ENCODE measurements at places on chromosomes 2 and 18. TPM values are rescaled to one million over a fixed set of nuclear protein-coding genes. Genes with fewer than 3 reads are reported as not detected.

TMEM200C gene
- 3.0 TPM for total RNA-seq

DLX2 gene
- 6.9 TPM for total RNA-seq

NCKAP5 gene
- 7.7 TPM for total RNA-seq

FAM110C gene
- total RNA-seq = 2.6 TPM

CTAGE1 gene
- not detected for total RNA-seq

SCN3A gene
- 8.2 TPM for total RNA-seq

CD226 gene
- 0.92 TPM for total RNA-seq

GRCh38 chr18:50460716-50461115, 85.9 kb downstream of the SKA1 start:
- DNase-seq = no peak

DNA sequence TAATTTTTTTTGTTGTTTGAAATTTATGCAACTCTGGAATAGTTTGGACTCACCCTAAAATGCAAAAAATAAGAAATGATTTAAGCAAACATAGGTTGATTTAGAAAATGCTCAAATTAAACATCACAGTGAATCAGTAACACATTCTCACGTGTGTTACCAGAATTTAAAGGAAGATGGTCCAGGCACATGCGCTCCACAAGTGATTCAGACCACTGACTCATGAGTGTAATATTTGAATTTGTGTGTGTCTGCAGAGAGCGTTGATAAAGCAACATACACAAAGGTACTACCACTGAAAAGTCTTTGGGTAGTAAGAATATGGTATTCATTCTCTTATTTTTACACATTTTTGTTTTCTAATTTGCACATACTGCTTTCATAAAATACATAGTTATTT, 7.9 kb downstream of the SS18 start:
- DNase-seq = no peak

- DNase-seq = no peak
Measured at GRCh38 chr18:79794846-79795245, 2.9 kb upstream of the KCNG2 start.

- DNase-seq = no peak
Measured at GRCh38 chr2:207833251-207833751, 63.6 kb upstream of the FZD5 start.

DNA sequence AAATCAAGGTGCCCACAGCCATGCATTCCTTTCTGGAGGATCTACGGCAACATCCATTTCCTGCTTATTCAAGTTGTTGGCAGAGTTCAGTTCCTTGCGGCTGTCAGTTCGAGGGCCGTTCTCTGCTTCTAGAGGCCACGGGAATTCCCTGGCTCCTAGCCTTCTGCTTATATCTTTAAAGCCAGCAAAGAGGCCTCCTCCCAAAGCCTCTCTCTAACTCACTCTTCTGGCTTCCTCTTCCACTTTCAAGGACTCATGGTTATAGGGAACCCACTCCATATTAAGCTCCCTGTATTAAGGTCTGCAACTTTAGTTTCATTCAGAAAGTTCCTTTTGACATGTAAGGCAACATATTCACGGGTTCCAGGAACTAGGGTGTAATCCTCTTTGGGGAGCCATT, 150.1 kb upstream of the RMP24 start:
- no peak for DNase-seq

DNA sequence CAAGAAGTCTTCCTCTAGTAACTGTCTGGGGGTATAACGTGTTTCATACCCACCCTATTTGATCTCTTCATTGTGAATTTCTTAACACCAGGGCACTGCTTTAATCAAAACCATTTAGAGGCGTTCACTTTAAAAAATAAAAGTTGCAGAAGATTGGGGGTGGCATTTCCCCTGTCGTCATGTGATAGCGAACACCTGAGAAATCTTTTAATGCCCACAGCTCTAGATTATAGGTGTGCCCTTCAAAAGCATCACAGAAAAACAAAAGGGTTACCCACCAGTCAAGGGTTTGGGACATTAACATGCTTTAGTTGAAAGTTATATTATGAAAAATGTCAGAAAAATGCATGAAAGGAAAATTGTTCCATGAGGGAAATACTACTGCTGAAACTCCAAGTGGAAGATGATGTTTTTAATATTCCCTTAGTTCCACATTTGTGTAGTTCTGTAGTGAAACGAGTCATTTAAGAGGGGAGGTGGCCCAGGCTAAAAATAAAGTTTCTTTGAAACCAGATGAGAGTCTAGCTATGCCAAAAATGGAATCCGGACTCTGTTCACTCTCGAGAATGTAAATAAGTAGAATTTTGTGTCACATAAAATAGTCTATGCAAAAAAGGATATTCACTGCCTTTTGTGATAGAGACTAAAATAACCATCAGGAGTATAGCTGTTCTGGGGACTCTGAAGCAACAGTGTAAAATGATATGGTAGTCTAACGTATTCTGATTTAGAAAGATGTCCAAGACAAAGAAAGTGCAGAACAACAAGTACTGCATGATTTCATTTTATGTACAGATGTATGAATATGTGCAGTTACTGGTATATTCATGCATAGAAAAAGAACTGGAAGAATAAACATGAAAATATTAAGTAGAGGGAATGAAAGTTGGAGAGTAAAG, 95.3 kb downstream of the TMEM247 start:
- no peak for DNase-seq

- DNase-seq = no peak
Measured at GRCh38 chr2:121897335-121897970, 142.0 kb downstream of the TSN start.

- no peak for DNase-seq
Measured at GRCh38 chr2:64604155-64604554, 49.6 kb downstream of the SERTAD2 start.

GRCh38 chr2:145909766-145910165, 1389.8 kb upstream of the ZEB2 start:
- no peak for DNase-seq

- DNase-seq = no peak
Measured at GRCh38 chr2:233285921-233286320, 21.7 kb upstream of the SAG start.

- no peak for DNase-seq
Measured at GRCh38 chr2:27890924-27891672, 569 bp downstream of the BABAM2 start.

DNA sequence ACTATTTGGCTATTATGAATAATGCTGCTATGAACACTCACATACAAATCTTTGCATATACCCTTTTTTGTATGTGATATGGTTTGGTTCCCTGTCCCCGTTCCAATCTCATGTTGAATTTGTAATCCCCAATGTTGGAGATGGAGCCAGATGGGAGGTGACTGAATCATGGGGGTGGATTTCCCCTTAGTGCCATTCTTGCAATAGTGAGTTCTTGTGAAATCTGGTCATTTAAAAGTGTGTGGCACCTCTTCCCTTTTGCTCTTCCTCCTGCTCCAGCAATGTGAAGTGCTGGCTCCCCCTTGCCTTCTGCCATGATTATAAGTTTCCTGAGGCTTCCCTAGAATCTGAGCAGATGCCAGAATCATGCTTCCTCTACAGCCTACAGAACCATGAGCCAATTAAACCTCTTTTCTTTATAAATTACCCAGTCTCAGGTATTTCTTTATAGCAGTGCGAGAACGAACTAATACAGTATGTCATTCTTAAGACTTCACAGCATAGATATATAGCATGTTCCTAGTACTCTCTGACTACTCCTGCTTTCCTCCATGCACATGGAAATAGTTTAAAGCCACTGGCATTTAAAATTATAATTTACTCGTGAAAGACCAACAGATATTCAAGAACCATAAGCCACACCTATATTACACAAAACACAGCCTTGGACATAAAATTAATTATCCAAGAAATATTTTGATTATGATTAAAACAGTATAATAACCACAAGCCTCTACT, 75.2 kb downstream of the COBLL1 start:
- DNase-seq = no peak

DNA sequence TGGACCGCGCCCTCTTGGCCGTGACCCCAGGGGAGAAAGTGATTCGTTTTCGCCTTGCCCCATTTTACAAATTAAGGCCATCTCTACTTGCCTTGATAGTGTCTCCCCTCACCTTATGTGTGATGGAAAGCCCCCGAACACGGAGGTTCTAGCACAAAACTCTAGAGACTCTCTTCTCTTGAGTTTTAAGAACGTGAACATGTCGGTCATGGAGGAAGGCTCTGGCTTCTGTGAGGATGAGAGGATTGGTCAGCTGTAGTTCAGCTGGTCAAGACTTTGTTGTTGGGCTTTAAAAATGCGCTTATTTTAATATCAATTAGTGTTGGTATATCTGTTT, 828 bp downstream of the DYNC1I2 start:
- DNase-seq = no peak

DNA sequence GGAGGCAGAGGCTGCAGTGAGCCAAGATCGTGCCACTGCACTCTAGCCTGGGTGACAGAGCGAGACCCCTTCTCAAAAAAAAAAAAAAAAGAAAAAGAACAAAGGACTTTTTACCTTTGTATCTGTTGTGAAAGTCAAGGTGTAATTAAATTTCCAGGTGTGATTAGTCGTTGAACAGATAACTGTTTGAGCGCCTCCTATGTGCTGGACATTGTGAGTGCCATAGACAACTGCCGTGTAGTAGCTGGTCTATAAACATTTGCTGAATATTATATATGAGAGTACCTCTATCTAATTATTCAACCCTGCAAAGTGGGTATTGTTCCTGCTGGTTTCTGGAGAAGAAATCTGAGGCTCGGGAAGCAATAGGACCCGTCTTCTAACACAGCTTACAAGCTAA, 71.8 kb downstream of the ASAP2 start:
- no peak for DNase-seq

DNA sequence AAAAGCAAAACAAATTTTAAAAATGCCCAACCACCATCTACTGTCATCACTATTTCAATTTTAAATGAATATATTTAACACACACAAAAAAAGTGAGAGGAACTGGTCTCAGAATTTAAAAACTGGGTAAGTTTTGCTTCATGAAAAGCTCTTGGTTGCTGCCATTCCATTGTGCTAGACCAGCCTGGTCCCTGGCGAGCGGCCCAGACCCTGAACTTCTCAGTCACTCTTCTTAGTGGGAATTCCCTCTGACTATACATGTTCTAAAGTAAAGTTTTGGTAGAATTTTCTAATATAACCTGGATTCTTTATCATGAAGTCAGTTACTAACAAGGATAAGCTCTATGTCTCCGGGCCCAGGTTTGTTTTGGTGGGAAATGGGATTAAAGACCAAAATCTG, 34.8 kb upstream of the TMEM177 start:
- DNase-seq = no peak

DNA sequence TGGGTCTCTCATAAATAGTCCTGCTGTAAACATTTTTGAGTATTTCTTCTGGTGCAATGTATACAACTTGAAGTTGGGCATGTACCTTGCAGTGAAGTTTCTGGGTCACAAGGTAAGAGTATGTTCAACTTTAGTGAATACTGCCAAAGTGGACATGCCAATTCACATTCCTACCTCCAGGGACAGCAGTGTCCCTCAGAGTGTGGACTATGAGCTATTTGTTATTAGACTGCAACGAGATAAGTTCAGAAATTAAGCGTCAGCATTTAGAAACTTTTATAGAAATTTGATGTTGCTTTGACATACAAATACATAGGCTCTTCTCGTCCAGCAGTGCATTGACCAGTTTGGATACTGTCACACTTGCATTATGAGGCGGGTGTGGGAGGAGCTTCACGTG, 7.2 kb upstream of the ACKR3 start:
- DNase-seq = no peak

DNA sequence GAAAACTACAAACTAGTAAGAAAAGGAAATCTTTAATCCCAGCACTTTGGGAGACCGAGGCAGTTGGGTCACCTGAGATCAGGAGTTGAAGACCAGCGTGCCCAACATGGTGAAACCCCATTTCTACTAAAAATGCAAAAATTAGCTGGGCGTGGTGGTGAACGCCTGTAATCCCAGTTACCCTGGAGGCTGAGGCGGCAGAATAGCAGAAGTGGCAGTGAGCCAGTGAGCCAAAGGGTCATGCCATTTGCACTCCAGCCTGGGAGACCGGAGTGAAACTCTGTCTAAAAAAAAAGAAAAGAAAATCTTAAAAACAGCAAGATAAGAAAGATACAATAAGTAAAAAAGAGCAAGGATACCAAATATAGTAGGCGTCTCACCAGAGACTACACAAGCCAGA, 502.9 kb upstream of the ID2 start:
- DNase-seq = no peak

DNA sequence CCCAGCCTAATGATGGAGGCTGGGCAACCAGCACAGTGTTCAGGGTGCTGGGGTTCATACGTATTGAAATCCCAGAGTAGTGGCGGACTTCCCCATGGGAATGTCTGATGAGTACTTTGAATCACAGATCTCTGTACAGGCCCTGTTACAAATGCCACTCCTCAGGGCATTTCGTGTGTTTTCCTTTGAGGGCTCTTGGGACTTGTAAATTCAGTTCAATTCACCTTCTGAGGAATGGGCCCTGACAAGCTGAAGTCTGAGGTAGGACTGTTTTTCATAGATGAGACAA, 288 bp upstream of the RDH14 start:
- no peak for DNase-seq

DNA sequence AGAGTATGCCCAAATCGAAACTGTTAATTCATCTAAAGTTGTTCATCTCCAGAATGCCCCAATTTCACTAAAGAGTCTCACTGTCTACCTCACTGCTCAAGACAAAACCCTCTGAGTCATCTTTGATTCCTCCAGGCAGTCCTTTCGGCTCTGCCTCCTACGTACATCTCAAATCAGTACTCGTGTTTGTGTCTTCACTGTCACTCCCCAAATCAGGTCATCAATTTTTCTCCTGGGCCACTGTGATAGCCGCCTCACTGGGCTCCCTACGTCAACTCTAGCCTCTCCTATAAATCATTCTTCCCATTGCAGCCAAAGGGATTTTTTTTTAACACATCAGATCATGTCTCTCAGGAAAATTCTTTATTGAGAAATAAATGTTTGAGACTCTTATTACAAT, 42.1 kb upstream of the TTC39C start:
- no peak for DNase-seq

DNA sequence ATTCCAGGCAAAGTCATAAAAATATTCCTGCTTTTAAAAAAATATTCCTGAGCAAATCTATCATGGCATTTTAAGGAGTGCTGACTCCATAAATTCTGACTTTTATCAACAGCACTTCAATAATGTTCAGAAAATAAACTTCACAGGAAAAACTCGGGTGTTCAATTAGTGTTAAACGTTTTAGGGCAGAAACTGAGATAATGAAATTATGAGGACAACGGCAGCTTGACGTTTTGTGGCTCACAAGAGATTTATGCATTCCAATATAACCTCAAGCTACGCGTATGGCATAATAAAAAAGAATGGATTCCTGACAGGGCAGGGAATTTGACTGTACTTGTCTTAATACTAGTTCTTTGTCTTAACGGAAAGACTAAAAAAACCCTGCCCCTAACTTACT, 133.2 kb downstream of the ICOS start:
- DNase-seq = no peak

DNA sequence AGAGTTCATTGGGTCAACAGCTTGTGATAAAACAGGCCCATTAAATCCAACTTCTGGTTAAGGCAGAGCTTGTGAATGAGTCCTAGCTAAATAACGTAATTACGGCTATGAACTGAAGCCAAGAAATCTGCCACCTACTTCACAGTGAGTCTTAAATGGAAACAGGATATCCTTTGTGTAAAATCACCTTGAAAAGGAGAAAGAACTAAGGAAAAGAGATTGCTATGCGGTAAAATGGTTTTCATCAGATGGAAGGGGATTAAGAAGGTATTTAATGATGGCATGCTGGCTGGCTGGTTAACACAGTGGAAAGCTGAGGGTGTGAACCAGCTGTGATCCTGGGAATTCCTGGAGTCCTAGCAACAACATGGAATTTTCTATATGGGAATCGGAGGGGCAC, 156.6 kb downstream of the DOK6 start:
- DNase-seq = no peak

- DNase-seq = no peak
Measured at GRCh38 chr18:50186385-50186784, 8.6 kb downstream of the MYO5B start.

- DNase-seq = no peak
Measured at GRCh38 chr2:172340394-172340793, 87.0 kb upstream of the ITGA6 start.
